ENCODE measurements at places on chromosomes 13 and 19.

- peak; percentile 67 for DNase-seq
Measured at GRCh38 chr19:13839130-13839937, 37.6 kb upstream of the NANOS3 start.

DNA sequence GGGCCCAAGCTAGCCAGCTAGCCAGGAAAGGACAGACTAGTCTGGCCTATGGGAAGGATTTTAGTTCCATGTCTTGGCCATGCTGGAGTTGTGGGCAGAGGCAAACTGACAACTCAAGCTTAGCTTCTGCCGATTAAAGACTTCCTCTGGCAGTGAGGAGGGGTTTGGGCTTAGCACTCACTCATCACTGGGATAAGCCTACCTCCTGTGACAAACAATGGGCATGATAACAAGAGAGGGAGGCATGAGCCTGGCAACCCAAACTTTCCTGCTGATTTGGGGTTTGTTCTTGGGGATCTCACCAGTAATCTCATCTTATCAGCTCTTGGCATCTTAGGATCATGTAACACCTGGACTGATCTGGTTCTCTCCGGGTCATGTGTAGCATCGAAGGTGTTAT lies 83.6 kb downstream of the KL start:
- DNase-seq = no peak

DNA sequence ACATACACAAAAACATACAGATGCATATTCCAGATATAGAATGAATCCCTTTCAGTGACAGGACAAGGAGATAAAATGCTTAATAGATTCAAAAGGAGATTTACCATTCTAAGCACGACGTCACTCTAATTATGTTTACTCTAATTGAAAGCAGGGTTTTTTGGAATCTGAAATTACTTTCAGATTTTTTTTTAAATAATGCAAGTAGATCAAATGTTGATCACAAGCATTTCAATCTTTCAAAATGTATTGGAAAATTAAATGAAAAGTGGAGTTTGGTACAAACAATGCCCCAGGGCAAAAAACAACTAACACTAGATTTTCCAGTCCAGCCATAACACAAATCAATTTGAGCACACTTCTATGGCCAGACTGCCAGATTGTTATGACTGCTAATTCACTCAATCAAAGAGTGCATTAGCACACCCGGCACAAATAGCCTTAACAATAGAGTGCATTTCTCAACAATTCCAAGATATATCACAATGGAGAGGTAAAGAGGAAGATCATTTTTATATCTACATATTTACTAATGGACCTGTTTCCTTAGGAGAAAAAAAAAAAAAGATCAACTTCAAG lies 4.3 kb upstream of the DACH1 start:
- DNase-seq = no peak

- DNase-seq = no peak
Measured at GRCh38 chr19:35442091-35442490, 6.0 kb upstream of the FFAR2 start.

DNA sequence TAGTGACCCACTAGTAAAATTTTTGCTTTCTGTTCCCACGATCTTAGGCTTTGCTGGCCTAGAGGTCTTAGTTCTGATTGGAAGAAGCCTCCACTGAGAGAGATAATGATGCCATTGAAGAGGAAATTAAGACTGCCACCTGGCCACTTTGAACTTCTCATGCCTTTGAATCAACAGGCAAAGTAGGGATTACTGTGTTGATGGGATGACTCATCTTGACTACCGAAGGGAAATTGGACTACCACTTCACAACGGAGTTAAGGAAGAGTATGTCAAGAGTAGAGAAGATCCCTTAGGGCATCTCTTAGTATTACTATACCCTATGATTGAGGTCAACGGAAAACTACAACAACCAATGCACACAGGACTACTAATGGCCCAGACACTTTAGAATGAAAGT lies 12.7 kb upstream of the FREM2 start:
- DNase-seq = no peak

DNA sequence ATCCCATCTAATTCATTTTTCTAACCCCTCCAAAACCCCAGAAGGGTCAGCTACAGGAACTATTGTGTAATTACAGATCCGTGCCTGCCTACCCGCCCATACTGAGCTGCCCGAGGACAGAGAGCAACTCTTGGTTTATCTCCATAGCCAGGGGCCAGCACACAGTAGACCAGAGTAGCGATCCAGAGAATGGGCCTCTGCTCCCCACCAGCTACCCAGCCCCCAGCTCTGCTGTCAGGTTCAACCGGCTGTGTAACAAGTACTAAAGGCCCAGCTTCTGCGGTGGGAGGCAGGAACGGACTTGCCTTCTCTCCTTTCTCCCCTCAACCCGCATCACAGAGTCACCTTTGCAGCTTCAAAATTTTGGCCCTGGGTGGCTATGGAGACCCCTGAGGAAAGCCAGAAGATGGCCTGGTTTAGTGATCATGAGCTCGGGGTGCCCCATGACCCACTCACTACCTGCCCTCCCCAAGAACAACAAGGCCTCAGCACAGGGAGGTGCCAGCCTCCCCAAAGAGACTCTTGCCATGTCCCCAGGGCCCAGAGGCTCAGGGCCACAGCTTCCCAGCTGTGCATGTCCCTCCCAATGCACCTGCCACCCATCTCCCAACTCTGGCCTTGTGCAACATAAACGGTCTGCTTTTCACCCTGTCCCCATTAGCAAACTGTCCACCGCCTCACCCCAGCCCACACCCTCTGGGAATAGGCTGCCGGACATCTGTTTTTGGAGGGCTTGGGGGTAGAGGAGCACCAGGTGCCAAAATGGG lies 5.7 kb downstream of the CALM3 start:
- no peak for DNase-seq

Data from stimulated activated CD8-positive, alpha-beta memory T cell treated with anti-CD3 and anti-CD28 coated beads, Interleukin-7, amount 100 ng/mL, for 1 hour (primary cell).